Endodermal cell (in vitro differentiated cells): ENCODE measurements at places on chromosomes 5 and 9. TPM values are rescaled to one million over a fixed set of nuclear protein-coding genes. Genes with fewer than 3 reads are reported as not detected.

The AIF1L gene
- 76.0 to 101 TPM (median 93.4 TPM) in 3 replicates for total RNA-seq

The BAAT gene
- total RNA-seq = not detected in 3 replicates

The SPIN1 gene
- total RNA-seq = 91.1 to 129 TPM (median 116 TPM) in 3 replicates

The PCDHB16 gene
- total RNA-seq = 8.5 to 10.6 TPM (median 9.7 TPM) in 3 replicates

The KIAA0825 gene
- 1.2 to 2.6 TPM (median 2.2 TPM) in 3 replicates for total RNA-seq

- DNase-seq = no peak
Measured at GRCh38 chr5:90871391-90871991, 312.9 kb downstream of the ADGRV1 start.

GRCh38 chr5:80867233-80867632, 92.9 kb upstream of the RASGRF2 start:
- no peak for DNase-seq

DNA sequence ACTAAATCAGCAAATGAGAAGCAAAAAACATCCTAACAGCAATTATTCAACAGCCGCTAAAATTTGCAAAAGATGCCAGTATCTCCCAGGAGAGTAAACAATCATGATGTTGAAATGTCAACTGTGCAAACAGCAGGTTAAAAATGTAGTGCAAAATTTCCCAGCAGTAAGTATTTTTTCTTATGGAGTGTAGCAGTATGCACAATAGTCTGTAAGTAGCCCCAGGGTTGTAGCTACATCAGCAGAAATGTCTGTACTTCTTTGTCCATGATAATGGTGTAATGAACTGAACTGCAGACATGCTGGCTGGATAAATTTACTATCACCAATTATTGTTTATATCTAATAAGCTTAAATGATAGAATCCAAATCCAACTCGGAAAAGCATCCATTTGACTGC, 31.4 kb downstream of the GRIN3A start:
- DNase-seq = no peak

DNA sequence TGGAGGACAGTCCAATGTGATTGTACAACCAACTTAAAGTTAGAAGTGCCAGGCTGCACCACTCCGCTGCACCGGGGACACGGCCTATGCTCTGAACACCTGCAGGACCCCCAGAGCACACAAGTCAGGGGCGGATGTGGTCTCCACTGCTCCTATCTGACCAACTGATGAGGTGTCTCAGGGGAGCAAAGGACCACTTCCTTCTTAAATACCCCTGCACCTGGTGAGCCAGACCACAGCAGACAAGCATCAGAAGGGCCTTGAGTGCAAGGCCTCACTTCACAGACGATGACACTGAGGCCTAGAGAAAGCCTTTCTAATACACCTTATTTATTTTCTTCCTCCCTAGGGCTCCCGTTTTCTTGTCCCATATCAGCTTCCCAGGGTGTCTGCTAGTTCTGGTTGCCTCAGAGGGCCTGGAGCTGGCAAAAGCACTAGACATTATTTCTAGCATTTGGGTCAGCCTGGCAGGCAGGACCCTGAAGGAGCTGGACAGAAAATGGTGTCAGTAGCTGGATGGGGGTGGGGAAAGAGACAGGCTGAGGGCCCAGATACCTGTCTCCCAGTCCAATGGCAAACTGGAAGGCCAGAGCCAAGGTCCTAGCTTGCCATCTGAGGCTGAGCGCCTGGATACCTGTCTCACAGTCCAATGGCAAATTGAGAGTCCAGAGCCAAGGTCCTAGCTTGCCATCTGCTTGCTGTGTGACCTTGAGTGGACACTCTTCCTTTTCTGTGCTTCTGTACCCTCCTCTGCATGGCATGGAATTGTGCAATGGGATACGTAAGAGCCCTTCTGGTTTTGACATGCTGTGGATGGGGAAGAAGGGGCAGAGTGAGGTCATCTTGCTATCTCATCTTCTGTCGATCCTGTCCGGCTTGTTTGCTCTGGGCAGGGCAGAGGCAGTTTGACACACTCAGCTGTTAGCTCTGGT, 9.0 kb downstream of the CCDC69 start:
- peak; percentile 31 for DNase-seq

- DNase-seq = no peak
Measured at GRCh38 chr5:14630671-14631070, 33.8 kb upstream of the OTULIN start.

DNA sequence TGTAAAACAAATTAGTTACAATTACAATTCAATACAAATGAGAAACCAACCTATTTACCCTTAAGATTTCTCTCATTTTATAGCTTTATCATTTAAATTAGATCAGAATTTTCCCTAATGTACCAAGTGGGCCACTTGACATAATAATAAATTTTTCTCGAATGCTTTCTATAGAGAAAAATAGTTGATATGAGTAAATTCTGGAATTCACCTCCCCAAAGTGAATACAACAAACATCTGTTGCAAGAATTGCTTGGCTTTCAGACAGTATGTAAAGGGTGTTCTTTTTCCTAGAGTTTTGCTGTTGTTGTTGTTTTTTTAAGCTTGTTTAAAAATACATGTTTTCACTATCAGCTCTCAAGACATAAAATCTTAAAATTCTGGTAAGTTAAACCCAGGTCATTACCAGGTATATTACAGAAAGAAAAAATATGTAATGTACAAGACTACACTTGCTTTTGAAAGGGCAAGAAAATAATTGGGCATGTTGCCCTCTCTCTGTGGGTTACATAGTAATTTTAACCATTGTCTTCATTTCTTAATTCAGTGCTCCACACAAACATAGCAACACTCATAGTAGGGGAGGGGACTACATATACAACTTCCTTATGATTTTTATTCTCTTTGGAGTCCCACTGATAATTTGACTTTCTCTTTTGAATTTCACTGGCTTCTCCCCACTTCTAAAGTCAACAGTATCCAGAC, 200.6 kb downstream of the ARL15 start:
- DNase-seq = no peak

GRCh38 chr9:14438232-14439021, 124.5 kb upstream of the NFIB start:
- no peak for DNase-seq

DNA sequence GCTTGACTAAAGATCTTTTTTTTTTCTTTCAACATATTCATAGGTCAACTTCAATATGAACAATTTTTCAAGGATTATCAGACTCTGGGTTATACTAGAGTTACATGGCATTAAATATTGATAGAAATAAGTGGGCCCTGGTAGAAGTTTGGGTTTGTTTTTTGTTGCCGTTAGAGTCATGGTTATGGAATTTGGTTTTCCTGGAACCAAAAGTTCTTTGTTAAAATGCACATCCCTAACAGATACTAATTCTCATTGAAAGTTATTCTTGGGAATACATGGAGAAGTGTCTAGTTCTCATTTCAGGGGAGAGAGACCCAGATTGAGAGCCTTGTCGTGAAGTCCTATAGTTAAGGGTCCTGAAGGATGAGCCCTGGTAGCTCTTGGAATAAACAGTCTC, 124.9 kb downstream of the FGF1 start:
- DNase-seq = no peak

DNA sequence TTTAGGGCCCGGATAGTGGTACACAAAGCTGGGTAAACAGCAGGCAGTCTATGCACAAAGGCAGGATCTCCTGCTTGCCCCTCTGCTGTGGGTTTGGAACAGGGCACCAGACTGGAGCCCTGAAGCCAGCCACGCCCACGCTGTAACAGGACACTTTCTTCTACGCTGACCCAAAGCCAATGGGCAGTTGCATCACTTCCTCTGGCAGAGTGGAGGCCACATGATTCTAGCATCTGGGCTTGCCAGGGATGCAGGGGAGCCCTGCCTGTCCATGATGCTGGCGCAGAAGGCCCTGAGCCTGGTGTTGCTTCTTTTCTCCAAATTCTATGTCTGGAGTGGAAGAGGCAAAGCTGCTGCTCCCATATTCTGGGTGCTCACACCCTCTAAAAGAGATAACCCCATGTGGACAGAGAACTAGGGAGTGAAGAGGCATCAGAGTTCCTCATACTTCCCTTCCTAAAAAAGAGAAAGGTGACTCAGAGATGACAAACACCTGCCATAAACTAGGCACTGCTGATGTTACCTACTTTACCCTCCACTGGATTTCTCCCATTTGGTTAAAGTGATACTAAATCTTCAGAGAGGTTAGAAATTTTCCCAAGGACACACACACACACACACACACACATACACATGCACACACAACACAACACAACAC, 260.3 kb upstream of the KLF4 start:
- peak; percentile 77 for DNase-seq

DNA sequence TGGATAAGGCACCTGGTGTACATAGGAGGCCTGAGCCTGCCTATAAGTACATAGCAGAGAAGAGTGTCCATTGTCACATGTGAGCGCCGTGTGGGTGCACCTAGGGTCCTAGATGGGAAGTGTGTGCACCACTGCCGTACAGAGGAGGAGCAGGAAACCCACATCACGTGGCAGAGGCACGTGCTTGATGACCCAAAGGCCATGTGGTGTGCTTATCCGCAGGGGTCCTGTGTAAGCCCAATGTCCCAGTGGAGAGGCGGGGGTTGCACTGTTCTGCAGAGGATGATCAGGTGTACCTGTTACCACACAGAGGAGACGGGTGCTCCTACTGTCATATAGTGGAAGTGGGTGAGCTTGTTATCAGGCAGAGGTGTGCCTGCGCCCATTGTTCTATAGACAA, 354.1 kb upstream of the IRX2 start:
- peak; percentile 61 for DNase-seq

- no peak for DNase-seq
Measured at GRCh38 chr5:142876817-142877216, 106.6 kb downstream of the ARHGAP26 start.

DNA sequence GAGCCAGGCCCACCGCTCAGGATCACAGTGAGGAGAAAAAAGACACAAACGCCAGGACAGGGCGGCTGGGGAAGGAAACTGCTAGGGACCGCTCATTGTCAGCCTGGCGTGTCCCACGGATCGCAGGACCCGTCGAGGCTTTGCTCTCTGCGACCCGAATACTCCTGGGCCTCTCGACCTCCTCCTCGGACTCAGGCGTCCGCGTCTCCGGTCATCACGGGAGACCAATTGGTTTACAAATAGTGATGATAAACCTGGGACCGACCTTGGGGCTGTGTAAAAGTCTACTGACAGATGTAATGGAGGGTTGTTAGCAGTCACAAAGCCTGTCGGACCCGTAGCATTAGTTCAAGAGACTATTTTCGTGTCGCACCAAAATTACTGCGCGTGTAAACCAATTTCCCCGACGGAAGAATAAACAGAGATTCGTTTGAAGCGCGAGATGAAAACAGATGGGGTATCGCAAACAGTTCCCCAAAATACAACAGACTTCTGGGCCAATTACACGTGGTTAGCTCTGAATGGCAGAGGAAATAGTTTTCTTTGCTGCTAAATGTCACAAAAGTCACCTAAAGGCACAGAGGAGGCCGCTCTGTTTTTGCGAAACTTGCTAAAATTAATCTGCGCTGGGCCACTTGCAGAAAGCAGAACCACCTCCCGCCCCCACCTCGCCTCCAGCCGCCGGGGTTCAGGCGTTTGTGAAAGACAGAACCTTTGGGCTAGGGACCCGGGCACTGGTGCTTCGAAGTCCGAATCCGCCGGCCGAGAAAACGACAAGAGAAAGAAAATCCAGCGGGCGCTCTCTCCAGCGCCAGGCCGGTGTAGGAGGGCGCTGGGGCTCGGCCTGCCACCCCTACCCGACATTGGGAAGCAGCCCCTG, 67.6 kb downstream of the FOXD1 start:
- DNase-seq = no peak
